ENCODE measurements at places on chromosomes 5 and 9.

DNA sequence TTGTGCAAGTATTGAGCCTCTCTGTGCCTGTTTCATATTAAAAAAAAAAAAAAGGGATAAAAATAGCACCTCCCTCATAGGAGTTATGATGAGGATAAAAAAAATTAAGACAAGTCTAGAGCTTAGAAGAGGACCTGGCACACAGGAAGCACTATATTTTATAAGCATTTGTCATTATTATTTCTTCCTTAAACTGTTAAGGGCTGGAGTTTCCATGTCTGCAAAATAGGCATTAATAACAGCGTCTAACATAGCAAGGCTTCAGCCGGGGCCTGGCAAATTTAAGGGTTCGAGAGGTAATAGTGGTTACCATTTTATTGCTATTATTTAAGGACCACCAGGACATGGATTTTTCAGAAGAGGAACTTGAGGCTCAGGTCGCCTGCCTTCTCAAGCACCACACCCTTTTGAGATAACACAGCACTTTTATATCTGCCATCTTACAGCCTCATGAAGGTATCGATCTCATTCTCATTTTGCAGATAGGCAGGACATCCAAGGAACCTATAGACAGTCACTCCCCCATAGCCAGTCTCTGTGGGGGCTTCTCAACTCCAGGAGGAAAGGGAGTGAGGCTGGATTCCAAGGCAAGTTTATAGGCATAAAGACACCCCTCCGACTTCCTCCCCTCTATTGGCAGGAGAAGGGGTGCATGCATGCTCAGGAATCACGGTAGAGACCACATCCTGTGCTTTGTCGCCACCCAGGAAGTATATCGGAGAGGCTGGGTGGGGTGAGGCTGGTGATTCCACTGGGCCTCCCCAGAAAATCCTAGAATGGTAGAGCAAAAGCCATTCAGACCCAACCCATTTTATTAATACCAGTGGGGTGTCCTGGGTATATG lies 2.4 kb downstream of the ANXA6 start:
- no peak for DNase-seq

DNA sequence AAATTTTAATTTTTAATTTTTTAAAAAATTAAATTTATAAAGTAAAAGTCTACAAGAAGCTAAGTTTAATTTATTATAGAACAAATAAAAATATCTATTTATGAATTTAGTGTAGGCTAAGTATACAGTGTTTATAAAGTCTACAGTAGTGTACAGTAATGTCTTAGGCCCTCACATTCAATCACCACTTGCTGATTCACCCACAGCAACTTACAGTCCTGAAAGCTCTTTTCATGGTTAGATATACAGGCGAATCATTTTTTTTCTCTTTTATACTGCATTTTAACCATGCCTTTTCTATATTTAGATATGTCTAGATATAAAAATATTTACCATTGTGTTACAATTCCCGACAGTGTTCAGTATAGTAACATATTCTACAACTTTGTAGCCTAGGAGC lies 55.9 kb downstream of the PCSK1 start:
- DNase-seq, result no peak

DNA sequence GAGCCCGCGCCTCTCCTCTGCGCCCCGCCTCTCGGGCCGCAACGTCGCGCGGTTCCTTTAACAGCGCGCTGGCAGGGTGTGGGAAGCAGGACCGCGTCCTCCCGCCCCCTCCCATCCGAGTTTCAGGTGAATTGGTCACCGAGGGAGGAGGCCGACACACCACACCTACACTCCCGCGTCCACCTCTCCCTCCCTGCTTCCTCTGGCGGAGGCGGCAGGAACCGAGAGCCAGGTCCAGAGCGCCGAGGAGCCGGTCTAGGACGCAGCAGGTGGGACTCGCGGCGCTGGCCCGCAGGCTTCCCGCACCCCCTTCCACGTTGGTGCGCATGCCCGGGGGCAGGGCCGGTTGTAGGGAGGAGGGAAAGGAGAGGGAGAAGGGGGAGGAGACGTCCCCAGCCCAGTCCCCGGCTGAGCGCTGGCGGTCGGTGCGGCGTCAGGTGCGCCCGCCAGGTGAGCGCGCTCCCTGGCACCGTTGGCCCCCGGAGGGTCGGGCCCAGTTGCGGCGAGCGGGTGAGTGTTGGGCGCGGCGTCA lies at the start of gene OCLN:
TSS of gene OCLN (plus strand) at position 400 of the 532 bp plus-strand sequence. CDS start 11,455 bp downstream, outside the sequence.
- peak; percentile 49 for DNase-seq

DNA sequence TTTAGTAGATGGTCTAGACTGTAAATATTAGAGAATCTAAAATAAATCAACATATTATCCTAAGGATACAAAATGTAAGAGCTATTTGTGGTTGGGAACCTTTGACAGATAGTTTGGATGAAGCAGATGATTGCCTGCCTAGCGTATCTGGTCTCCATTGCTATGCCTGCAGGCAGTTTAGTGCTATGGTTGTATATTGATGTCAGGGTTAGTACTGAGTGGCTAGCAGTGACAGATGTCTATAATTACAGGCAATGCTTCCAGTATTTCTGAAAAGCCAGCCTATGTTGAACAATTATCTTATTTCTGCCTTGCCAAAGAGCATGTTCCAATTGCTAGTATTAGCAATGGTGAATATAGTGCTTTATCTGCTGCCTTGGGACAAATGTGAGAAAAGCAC lies 151.3 kb upstream of the TLX3 start:
- DNase-seq, result no peak

- peak; percentile 61 for DNase-seq
Observed at GRCh38 chr9:93134015-93134739, at the start of gene NINJ1. TSS of gene NINJ1 (minus strand) at chr9:93134251. CDS start at chr9:93134217, 34 bp downstream.

GRCh38 chr5:61139094-61139873 lies 23.0 kb downstream of the SMIM15 start:
- DNase-seq, result no peak

GRCh38 chr5:158737536-158738027 lies 362.1 kb downstream of the EBF1 start:
- no peak for DNase-seq

GRCh38 chr5:137051161-137051560 lies 448.0 kb downstream of the SPOCK1 start:
- no peak for DNase-seq
